ENCODE measurements at places on chromosomes 2 and 18.

GRCh38 chr18:55732227-55733106, 144.5 kb upstream of the TCF4 start:
- no peak for DNase-seq

- peak; percentile 66 for DNase-seq
Observed at GRCh38 chr2:31318361-31319336, 84.7 kb downstream of the EHD3 start.

GRCh38 chr2:147356157-147356556, 488.7 kb upstream of the ACVR2A start:
- no peak for DNase-seq

DNA sequence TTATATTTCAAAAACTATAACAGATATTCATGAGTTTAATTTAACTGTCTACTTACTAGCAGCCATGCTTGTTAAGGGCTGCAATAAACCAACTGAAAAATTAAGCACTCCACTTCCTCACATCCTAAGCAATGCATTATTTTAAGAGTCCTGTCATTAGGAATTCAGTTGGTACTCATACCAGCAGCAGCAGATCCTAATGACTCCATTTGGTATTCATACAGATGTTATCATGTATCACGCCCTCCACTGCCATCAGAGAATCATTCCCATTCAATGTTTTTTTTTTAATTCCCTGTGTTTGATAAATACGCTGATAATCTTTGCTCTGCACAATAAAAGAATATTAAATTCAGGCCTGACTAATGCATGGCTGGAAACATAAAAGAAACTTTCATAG, 236.8 kb downstream of the AFF3 start:
- no peak for DNase-seq

DNA sequence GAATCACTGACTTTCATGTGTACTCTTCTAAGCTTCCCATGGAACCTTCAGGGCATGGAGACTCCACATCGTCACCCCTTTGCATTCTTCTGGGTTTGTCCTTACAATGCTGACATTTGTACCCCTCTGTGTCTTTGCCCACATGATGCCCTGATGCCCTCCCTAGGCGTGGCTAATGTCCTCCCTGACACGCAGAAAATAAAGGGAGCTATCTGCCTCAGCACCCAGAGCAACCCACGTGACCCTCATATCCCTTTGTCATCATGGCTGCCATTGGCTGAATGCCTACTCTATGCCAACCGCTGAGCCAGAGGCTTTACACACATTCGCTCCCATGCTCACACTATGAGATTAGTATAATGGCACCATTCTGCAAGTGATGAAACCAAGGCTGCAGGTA, 86.4 kb upstream of the KLHL29 start:
- no peak for DNase-seq

DNA sequence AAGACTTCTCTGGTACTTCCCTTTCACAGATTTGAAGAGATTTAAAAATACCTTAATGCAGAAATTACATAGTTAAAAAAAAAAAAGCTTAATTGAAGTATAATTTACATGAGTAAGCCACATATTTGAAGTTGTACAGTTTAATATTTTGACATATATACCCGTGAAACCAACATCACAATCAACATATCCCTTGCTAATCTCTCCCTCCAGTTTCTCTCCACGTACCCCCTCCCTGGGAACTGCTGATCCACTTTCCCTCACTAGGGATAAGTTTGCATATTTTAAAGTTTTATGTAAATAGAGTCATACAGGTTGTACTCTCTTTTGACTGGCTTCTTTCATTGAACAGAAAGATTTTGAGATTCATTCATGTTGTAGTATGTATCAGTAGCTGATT, 22.4 kb downstream of the EMILIN2 start:
- DNase-seq = no peak

- no peak for DNase-seq
Observed at GRCh38 chr2:240216167-240216566, 75.7 kb upstream of the OTOS start.

GRCh38 chr2:46865181-46865970, 50.2 kb downstream of the MCFD2 start:
- DNase-seq = no peak

GRCh38 chr2:149781263-149781808, 193.8 kb upstream of the MMADHC start:
- DNase-seq = no peak

- no peak for DNase-seq
Observed at GRCh38 chr18:42830936-42831335, 284.5 kb downstream of the RIT2 start.

DNA sequence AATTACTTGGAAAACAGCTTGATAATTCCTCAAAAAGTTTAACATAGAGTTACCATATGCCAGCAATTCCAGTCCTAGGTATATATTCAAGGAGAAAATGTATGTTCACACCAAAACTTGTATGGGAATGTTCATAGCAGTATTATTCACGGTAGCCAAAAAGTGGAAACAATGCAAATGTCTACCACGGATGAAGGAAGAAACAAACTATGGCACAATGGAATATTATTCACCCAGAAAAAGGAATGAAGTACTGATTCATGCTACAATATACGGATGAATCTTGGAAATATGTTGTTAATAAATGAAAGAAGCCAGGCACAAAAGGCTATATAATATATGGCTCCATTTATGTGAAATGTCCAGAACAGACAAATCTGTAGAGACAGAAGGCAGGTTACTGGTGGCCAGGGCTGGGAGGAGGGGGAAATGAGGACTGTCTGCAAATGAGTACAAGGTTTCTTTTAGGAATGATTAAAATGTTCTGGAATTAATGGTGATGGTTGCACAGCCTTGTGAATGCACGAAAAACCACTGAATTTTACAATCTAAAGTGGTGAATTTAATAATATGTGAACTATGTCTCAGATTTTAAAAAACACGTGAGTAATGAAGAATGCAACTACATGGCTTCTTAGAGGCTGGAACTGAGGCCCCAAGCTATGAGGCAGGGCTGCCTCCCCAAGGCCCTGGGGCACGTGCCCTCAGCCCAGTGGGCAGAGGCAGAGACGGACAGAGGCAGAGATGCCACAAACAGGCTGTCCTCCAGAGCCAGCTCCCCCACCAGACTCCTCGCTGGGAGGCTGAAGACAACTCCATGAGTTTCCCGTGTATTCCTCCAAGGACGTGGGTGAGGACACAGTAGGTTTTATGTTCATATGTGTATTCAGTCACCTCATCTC, 5.0 kb downstream of the LIMS2 start:
- DNase-seq = no peak

DNA sequence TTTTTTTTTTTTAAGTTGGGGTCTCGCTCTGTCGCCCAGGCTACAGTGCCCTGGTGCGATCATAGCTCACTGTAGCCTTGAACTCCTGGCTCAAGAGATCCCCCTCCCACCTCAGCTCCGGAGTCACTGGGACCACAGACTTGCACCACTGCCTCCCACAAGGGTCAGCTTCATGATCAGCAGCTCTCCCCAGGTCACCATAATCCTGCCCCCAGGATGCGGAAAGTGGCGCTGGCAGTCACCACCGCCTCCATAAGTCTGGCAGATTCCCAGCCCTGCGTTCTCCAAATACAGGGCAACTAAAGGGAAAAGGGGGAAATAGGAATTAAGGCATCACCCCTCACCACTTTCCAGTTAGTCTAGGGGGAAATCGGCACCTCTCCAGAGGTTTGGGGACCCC, 5.2 kb upstream of the ARID5A start:
- no peak for DNase-seq

- no peak for DNase-seq
Observed at GRCh38 chr2:158578703-158579330, 122.1 kb downstream of the PKP4 start.

- DNase-seq = no peak
Observed at GRCh38 chr18:8707556-8708300, 2.4 kb downstream of the MTCL1 start.

- DNase-seq = no peak
Observed at GRCh38 chr2:10883066-10883465, 28.7 kb upstream of the KCNF1 start.

- DNase-seq = peak; percentile 78
Observed at GRCh38 chr2:160652236-160652635, 158.6 kb upstream of the RBMS1 start.

- DNase-seq = no peak
Observed at GRCh38 chr2:10339647-10340592, 37.2 kb downstream of the HPCAL1 start.

GRCh38 chr2:39379643-39380524, 57.2 kb downstream of the MAP4K3 start:
- peak; percentile 48 for DNase-seq

DNA sequence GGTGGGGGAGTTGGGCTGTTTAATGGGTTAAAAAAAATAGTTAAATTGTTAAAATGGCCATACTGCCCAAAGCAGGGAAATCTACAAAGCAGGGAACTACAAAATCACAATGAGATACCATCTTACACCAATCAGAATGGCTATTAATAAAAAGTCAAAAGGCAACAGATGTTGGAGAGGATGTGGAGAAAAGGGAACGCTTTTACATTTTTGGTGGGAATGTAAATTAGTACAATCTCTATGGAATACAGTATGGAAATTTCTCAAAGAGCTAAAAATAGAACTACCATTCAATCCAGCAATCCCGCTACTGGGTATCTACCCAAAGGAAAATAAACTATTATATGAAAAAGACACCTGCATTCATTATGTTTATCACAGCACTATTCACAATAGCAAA, 27.1 kb downstream of the CLHC1 start:
- DNase-seq = no peak

GRCh38 chr18:62634979-62635630, 80.2 kb upstream of the PHLPP1 start:
- DNase-seq = no peak

DNA sequence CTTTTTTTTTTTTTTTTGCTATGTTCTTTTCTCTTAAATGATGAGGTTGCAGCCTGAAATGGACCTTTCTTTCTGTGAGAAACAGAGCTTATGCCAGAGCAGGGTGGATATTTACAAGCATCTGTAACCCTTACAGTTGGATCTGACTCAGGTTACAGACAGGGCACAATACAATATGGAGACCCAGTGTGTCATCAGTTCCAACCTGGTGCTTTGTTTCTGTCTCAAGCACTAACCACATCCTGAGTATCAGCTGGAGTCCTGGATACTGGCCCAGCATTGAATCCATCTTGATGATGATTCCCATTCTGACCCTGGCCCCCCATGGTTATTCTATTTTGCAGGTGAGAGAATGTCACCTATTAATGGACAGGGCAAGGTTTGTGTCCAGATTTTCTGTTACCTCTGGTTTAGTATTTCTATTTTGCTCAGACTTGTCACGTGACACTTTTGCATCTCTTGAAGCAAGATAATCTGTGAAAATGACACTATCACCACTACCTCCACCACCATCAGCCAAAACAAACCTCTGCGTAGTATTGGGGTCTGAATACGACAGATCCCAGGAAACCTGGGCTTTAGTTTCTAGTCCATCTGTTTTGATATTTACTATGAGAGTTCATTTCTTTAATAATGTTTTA, 174.0 kb downstream of the CCDC85A start:
- no peak for DNase-seq

- DNase-seq = no peak
Observed at GRCh38 chr18:71437511-71437910, 1106.6 kb downstream of the CBLN2 start.

DNA sequence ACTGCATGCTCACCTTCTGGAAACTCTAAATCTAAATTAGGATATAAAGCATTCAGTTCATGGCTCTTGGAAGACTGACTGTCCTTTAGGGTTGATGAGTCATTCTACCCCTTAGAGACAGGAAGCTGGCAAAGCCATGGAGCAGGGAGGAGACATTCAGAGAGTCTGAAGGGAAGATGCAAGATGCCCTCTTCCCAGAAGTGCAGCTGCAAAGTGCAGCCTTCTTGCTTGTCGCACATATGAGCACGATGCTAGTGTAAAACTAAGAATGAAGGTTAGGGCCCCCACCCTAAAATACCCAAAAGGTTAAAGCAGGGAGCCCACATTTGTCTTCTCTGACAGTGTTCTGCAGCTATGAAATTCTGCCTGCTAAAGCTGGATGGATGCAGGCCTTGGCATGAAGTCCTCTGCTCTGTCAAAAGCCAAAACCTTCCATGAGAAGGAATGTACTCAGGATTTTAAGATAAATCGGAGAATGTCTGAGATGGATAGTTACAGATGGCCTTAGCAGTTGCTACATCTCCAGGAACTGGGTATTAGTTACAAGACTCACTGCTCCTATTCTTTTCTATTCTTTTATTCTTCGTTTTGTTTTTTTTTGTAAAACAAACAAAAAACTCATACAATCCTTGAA, 89.7 kb downstream of the POLE4 start:
- no peak for DNase-seq

DNA sequence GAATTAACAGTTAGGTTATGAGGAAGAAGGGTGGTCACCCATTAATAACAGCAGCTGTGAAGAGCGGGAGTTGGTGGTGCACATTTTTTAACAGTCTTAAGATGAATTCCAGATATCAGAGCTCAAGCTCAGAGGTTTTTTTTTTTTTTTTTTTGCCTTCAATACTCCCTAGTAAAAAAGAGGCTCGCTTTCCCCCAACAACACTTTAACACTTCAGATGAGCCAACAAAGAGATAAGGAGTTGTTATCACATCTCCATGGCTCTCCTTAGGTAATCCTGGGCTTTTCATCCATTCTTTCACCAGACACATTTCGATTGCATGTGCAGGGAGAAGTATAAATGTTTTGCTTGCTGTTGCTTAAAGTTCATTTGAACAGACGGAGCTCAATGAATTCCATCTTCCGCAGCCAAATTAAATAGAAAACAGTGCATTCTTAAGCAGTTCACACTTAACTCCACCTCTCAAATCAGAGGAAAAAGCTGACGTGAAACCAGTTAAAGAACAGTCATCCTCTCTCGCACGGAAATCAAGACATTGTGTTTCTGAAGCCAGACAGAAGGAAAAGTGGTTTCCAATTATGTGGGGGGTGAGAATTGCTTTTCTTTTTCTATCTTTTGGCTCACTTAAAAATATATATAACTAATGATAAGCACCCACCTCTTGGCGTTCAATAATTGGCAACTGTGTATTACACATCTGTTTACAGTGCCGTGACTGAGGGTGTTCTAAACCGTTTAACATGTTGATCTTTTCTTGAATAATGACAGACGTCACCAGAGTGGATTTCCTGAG, 118.2 kb downstream of the ZNF521 start:
- no peak for DNase-seq

- DNase-seq = no peak
Observed at GRCh38 chr2:120052597-120052996, 39.7 kb downstream of the EPB41L5 start.

DNA sequence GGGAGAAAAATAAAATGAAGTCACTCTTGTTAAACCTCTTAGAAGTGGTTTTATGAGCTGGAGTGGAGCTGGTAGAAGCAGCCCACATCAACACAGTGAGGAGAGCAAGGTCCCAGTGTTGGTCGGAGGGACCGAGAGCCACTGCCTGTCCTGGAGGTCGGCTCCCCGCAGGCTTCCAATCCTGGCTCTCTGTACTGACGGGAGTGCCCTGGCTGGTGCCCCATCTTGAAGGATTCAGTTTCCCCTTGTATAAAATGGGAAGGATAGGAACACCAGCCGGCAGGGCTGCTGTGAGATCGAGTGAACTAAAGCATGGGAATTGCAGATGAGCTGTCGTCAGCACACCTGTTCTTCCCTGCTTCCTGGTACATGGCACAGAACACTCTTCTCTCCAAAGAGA, 104.3 kb upstream of the ID2 start:
- no peak for DNase-seq

GRCh38 chr2:132662732-132663131, 7.3 kb downstream of the LYPD1 start:
- no peak for DNase-seq

- DNase-seq = no peak
Observed at GRCh38 chr18:8724452-8724851, 19.1 kb downstream of the MTCL1 start.
